ENCODE measurements at places on chromosomes 12 and 14. TPM values are rescaled to one million over a fixed set of nuclear protein-coding genes. Genes with fewer than 3 reads are reported as not detected.

The GPRC5A gene
- 1.3 TPM for total RNA-seq

The BIN2 gene
- total RNA-seq, result 0.20 TPM

The NEMF gene
- 50.1 TPM for total RNA-seq

The OTOGL gene
- 0.39 TPM for total RNA-seq

The DICER1 gene
- total RNA-seq, result 62.0 TPM

The GPRC5D gene
- not detected for total RNA-seq

The L2HGDH gene
- total RNA-seq, result 26.7 TPM

The INSM2 gene
- total RNA-seq, result not detected

The CLMN gene
- 12.2 TPM for total RNA-seq

The FSCB gene
- total RNA-seq, result not detected

The HOXC6 gene
- total RNA-seq, result not detected

The ARG2 gene
- total RNA-seq, result 29.8 TPM

The HRK gene
- 3.5 TPM for total RNA-seq

The ABCD2 gene
- total RNA-seq, result 0.05 TPM

The SSPN gene
- total RNA-seq, result 2.5 TPM

The KLHDC1 gene
- total RNA-seq, result not detected

The KLRC3 gene
- total RNA-seq, result not detected
